Uterus (tissue), 4 donors: ENCODE measurements at places on chromosomes 12 and 14. TPM values are rescaled to one million over a fixed set of nuclear protein-coding genes. Genes with fewer than 3 reads are reported as not detected.

The USP5 gene
- 68.6 TPM for total RNA-seq

The WNT5B gene
- 5.9 TPM for total RNA-seq

The CCDC196 gene
- total RNA-seq, result not detected

The SLC10A1 gene
- not detected for total RNA-seq

The NPFF gene
- total RNA-seq, result not detected

DNA sequence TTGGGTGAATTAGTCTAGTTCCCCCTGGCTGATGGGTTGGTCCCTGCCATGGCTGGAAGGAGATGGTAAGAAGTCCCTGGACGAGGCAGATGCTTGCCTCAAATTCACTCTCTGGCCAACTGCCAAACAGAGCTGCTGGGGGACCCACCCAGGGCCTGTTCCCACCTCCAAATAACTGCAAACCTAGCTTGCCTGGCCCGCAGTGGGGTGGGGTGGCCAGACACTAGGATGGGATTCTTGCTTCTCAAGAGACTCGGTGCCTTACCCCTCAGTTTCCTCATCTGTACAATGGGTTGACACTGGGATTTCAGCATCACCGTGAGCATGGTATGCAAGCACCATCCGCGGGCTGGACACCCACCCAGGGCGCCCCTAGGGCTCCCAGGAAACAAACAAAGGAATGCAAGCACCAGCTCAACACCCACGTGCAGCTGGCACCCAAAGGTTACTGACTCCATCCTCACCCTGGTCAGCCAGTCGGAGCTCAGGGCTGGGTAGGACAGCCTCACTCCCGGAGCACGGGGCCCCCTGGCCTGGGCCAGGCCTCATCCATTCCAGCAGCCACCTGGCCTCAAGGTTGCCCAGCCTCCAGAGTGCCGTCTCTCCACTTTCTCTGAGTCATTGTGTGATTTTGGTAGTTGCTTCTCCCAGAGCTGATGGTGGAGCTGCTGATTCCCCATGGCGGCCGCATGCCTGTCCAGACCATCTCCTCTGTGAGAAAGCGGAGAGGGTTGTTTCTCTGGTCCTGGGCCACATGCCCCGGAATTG, 205.2 kb upstream of the RTL1 start:
- H3K4me1 ChIP-seq, result no peaks in the 10 kb centered on the region
- no peak overlapping the region for H3K27ac ChIP-seq
- no peaks in the 10 kb centered on the region for H3K27me3 ChIP-seq

- no peaks in the 10 kb centered on the region for H3K4me1 ChIP-seq
- no peaks in the 10 kb centered on the region for H3K27me3 ChIP-seq
- no peaks in the 10 kb centered on the region for H3K36me3 ChIP-seq
- H3K27ac ChIP-seq, result no peak overlapping the region
Observed at GRCh38 chr14:78254911-78255461, 84.8 kb downstream of the NRXN3 start.

GRCh38 chr14:22660654-22661053, 16.5 kb upstream of the OR6J1 start:
- no peaks in the 10 kb centered on the region for H3K36me3 ChIP-seq
- H3K4me3 ChIP-seq, result no peak overlapping the region
- no peaks in the 10 kb centered on the region for H3K4me1 ChIP-seq
- no peak overlapping the region for H3K27ac ChIP-seq

DNA sequence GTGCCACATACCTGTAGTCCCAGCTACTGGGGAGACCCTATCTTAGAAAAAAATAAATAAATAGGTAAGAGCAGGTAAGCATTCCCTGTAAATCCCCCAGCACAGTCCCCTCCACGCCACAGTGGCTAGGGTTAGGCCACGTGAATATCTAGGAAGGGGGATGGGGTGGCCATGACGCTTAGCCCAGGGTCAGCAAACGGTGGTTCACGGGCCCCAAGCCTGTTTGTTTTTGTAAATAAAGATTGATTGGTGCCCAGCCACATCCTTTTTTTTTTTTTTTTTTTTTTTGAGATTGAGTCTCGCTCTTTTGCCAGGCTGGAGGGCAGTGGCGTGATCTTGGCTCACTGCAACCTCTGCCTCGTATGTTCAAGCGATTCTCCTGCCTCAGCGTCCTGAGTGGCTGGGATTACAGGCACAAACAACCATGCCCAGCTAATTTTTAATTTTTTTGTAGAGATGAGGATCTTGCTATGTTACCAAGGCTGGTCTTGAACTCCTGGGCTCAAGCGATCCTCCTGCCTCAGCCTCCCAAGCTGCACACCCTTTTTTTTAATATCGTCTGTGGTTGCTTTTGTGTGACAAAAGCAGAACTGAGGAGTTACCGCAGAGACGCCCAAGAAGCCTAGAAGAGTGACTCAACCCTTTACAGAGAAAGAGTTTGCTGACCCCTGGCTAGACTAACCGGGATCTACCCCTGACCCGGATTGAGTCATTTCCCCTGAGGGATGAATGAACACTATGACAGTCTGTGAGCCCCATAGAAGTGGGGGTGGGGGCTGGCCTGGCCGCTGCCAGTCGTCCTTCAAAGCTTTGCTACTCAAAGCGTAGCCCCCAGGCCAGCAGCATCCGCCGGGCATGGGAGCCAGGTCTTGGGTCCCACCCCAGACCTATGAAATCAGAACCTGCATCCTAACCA, 113.7 kb upstream of the NCOR2 start:
- no peaks in the 10 kb centered on the region for H3K27me3 ChIP-seq
- peak; percentile 73 for DNase-seq

GRCh38 chr12:95995238-95996031, 709 bp downstream of the HAL start:
- no peak overlapping the region for H3K4me3 ChIP-seq
- H3K4me1 ChIP-seq, result no peaks in the 10 kb centered on the region
- no peaks in the 10 kb centered on the region for H3K27me3 ChIP-seq
- no peaks in the 10 kb centered on the region for H3K36me3 ChIP-seq
- no peak overlapping the region for H3K27ac ChIP-seq
- no peak for DNase-seq

GRCh38 chr14:69059658-69060623, 80.8 kb upstream of the ACTN1 start:
- H3K27me3 ChIP-seq, result no peaks in the 10 kb centered on the region
- peak; percentile 81 for DNase-seq
- H3K36me3 ChIP-seq, result no peaks in the 10 kb centered on the region

GRCh38 chr14:82778601-82779000, 1244.9 kb upstream of the SEL1L start:
- no peaks in the 10 kb centered on the region for H3K27me3 ChIP-seq
- H3K4me3 ChIP-seq, result no peak overlapping the region
- DNase-seq, result no peak
- H3K27ac ChIP-seq, result no peak overlapping the region
- no peaks in the 10 kb centered on the region for H3K4me1 ChIP-seq

GRCh38 chr12:11486623-11487444, 91.5 kb upstream of the PRB2 start:
- no peaks in the 10 kb centered on the region for H3K4me1 ChIP-seq
- H3K27me3 ChIP-seq, result no peaks in the 10 kb centered on the region
- H3K27ac ChIP-seq, result no peak overlapping the region
- DNase-seq, result peak; percentile 62
- no peak overlapping the region for H3K4me3 ChIP-seq

GRCh38 chr12:32860192-32860591, 36.4 kb downstream of the PKP2 start:
- H3K36me3 ChIP-seq, result no peaks in the 10 kb centered on the region
- H3K27ac ChIP-seq, result no peak overlapping the region
- H3K27me3 ChIP-seq, result no peaks in the 10 kb centered on the region

DNA sequence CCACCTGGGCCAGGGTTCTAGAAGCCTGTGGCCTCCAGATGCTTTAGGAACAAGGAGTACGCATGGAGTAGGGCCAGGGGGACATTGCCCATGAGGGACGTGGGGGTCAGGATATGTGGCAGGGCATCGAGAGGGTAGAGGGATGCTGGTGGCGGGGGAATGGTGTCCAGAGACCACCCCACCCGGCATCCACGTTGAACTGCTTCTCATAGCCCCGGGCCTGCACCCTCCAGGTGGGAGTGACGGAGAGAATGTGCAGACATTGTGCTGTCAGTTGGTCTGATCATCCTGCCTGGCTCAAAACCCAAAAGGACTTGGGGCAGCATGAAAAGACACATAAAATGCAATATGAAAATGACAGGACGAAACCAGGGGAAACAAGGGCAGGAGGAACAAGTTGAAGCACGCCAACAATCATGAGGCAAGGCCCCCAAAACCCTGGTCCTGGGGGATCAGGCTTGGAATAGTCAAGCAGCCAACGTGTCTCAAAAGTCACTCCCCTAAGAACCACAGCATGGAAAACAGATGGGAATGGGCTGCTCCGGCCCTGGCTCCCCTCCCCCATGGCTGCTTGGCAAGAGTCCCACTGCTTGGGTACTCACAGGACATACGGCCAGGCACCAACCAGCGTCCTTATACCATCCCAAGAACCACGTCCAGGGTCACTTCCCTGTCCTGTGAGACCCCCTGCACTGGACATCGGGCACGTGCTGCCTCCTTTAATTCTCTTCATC, 117.9 kb downstream of the DICER1 start:
- H3K4me3 ChIP-seq, result no peak overlapping the region
- DNase-seq, result no peak
- no peaks in the 10 kb centered on the region for H3K27me3 ChIP-seq
- H3K36me3 ChIP-seq, result no peaks in the 10 kb centered on the region

DNA sequence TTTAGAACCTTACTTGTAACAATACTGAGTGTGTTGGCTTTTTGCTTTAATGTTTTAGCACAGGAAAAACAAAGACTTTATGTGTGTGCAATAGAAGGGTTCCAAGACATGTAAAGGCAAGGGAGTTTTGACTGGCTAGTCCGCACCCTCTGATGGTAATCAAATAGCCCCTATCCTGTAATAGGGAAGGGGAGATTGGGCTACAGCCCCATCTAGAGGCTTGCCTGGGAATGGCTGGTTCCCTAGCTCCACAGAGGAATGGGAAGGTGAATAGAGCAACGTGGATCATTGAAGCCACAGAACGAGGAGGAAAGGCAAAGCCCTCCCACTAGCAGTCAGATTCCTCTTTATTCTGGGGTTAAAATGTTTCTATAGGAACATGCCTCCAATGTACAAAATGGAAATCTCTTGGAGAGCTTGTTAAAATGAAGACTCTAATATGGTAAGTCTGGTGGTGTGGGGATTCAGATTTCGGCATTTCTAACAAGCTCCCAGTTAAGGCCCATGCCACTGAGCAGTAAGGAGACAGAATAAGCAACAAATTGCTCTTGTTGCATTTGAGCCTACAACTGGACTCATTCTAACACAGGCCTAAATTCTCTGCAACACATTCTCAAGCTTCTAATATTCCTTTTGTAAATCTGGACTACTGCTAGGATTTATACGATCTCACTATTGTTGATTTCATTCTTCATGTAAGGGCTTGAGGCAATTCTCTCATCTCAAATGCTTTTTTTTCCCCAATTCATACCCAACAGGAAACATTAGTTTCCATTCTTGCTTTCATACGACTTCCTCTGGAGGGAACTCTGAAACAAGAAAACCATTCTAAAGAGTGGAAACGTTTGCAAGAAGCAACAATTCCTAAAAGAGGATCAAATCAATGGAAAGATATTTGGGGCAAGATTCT, 57.1 kb downstream of the NIN start:
- no peak overlapping the region for H3K4me3 ChIP-seq
- H3K36me3 ChIP-seq, result no peaks in the 10 kb centered on the region
- no peak for DNase-seq
- no peaks in the 10 kb centered on the region for H3K4me1 ChIP-seq
- peak overlapping the region; percentile 54 for H3K27ac ChIP-seq

DNA sequence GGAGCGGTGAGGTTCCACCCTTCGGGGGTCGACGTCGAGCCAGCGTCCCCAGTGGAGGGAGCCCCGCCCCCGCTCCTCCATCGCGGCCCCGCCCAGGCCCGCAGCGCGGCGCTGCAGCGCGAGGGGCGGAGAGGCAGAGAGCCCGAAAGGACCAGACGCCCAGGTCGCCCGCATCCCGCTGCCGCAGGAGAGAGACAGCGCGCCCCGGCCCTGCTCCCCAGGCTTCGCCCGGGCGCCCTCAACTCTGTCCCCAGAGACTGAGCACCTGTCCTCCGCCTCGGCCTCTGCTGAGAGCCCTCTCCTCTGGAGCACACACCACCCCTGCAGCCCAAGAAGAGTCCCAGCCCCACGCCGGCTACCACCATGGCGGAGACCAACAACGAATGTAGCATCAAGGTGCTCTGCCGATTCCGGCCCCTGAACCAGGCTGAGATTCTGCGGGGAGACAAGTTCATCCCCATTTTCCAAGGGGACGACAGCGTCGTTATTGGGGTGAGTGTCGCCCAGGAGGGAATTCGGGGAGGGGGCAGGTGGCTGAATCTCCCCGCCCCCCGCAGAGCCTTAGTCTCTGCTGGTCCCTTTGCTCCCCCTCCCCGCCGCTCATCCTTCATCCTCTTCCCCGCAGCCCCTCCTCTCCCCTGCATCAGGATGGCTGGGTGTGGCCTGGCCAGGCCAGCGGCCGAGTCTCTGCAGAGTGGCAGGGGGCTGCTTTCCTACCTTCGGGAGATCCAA, at the start of gene KIF5A:
Gene KIF5A, plus strand, starts transcription at position 136 of the 732 bp plus-strand sequence. Its CDS starts 228 bp downstream, at position 364.
- H3K36me3 ChIP-seq, result no peaks in the 10 kb centered on the region
- peak within 1 kb of the TSS; percentile 30 for H3K4me3 ChIP-seq
- DNase-seq, result no peak
- no peak within 1 kb of the TSS for H3K27ac ChIP-seq
- H3K27me3 ChIP-seq, result no peaks in the 10 kb centered on the region

DNA sequence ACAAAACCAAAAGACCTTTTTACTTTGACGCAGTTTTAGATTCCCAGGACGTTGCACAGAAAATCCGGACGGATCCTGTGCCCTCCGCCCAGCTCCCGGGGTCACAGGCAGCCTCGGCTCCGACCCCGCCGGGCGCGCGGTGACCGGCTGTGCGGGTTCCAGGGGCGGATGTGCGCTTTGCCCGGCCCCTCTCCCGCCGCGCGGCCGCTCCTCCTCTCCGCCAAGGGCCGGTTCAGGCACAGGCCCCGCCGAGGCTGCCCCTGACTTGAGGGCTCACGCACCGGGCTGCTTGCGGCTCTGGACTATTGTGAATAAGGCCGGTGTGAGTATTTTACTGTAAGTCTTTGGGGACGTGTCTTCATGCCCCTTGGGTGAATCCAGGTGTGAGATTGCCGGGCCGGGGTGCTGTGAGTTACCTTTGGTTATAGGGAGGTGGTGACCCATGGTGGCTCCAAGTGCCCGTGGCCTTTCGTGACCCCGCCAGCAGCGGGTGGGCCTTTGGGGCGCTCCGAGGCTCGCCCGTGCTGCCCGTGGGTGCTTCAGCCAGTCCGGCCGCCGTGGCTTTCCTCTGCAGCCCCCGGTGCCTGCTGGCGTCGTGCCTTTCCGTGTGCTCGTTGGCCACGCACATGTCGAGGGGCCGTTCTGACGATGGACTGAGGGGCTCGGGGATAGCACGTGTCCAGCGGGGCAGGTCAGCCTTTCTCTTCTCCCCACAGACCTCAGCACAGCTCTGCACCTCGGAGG, 45.9 kb downstream of the NOC4L start:
- H3K36me3 ChIP-seq, result no peaks in the 10 kb centered on the region
- H3K27me3 ChIP-seq, result no peaks in the 10 kb centered on the region
- DNase-seq, result no peak

- H3K36me3 ChIP-seq, result no peaks in the 10 kb centered on the region
- H3K27me3 ChIP-seq, result no peaks in the 10 kb centered on the region
- no peak for DNase-seq
- H3K4me3 ChIP-seq, result no peak overlapping the region
Observed at GRCh38 chr14:25056688-25057078, 6.7 kb upstream of the STXBP6 start.
